Effector CD4-positive, alpha-beta T cell (primary cell): ENCODE measurements at places on chromosomes 4 and X.
A peak's percentile ranks its signal among the peaks of the same experiment; 100 is the strongest.

GRCh38 chrX:144840616-144841015 is 406.7 kb upstream of the SPANXN1 start:
- DNase-seq: no peak

- no peak for DNase-seq
Observed at GRCh38 chr4:8882239-8882638, 10.6 kb upstream of the HMX1 start.

GRCh38 chrX:104156630-104157529 is at the start of gene SLC25A53:
SLC25A53 (minus strand) TSS chrX:104157009; CDS start chrX:104105257, 51,752 bp downstream.
- DNase-seq: peak; percentile 58

DNA sequence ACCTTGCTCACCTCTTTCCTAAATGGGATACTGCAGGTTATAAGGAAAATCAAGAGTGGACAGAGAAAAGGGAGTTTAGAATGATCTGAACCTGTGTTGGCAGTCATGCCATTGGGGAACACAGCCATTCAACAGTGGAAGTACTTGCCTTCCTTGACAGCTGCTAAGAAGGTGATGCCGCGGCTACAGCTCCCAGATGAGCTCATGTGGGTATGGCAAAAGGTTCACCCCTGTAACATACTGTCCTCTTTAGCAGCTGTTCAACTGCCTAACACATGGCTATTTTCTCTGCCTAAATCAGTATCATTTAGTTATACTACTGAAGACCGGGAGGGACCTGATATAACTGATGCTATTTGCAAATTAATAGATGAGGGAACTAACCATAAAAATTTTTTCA is 76.8 kb downstream of the DCHS2 start:
- no peak for DNase-seq

DNA sequence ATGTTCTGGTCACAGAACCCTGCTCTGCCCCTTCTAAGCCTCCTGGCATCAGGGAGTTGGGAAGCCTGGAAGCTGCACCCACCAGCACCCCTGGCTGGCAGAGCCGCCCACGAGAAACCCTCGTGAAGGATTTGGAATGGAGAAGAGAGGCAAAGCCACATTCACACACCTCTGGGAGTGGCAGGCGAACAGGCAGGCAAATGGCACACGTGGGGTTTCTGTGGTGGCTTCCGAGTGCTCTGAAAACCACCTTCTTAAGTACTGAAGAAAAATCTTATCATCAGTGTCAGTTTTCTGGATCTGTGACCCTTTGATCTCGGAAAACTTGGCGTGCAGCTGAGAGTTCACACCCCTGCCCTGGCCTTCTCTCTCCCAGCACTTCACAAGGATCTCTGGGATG is 442.2 kb upstream of the FRG1 start:
- no peak for DNase-seq

- DNase-seq: peak; percentile 2
Observed at GRCh38 chr4:40856840-40857362, 107.1 kb downstream of the NSUN7 start.

DNA sequence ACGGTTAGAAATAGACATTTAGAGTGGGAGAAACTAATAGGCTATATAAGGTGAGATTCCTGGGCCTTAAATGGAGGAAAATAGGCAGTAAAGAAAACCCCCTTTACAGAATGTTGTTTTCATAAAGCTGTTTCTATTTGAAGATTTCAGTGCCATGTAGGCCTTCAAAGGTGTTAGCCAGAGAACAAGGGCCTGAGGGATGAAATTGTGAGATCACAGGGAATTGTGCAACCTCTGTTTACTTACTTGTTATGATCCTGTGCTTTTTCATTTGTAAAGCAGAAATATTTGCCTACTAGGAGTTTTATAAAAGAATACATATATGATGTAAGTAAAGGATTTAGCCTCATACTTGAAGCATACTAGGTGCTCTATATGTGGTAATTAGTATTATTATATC is 272.9 kb upstream of the ARX start:
- no peak for DNase-seq

DNA sequence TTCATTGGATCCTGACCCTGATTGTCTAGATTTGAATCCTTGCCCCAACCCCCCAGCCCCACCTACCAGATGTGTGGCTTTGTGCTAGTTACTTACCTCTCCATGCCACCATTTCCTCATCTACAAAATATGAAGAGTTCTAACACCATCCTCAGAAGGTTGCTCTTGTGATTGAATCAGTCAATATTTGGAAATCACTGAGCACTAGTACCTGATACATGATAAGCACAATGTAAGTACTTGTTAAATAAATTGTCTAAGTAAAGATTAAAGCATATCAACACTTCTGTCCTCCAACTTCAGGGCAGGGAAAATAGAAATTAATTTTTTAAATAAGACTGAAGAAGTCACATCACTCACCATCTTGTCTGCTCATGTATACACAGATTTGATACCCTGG is 249.6 kb upstream of the KLF3 start:
- no peak for DNase-seq

DNA sequence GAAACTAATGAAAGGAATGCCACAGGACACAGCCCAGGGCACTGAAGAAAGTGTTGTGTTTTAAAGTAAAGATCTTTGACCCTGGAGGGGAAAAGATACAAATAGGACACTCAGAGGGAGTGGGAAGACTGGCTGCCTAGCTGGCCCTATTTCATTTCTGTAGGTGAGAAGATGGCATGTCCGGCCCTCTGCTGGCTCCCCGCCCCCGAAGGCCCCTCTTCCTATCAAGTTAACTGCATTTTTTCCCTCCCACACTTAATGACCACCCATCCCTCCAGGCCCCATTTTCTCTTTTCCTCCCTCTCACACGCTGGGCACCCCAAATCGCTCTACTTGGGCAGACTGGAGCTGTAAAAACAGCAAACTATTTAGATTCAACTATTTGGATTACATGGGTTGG is 5.5 kb upstream of the TRIM75 start:
- no peak for DNase-seq

GRCh38 chr4:40990236-40990898 is 224.0 kb downstream of the APBB2 start:
- no peak for DNase-seq

DNA sequence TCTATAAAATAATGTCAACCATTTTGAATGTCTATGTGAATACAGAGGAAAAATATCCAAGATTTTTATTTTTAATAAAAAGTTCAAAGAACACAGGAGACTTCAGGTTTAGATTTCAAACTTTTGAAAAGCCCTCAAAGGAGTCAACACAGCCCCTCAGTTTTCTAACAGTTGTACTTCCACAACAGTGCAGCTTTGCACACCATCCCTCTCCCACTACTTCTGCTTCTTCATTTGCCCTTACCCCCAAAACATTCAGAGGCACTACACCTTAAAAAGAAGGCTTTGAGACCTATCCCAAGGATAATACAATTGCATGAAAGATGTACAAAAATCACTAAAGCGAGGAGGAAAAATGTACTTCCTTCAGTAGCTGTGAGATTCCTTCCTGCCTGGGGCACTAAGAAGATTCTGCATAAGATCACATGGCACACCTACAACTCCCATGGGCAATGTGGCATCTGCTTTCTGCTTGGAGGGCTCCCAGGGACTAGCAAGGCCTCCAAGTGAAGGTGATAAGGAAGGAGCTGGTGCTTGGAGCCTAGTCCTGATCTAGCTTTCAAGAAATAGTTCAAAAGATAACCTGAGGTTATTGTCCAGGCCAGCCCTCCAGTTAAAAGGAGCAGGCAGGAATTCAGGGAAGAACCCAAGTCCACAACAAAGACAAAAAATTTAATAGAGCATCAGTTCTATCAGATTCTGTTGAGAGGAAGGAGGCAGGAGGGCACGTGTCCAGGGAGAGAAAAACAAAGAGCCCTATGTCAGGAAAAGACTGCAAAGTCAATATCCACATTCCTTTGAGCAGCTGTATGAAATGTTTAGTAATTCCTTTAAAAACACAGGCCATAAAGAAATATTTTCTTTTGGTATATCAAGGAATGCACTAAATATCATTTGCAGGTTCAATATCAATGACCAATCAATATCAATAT is 19.1 kb downstream of the ARAP2 start:
- no peak for DNase-seq

- no peak for DNase-seq
Observed at GRCh38 chr4:79232540-79232939, 93.3 kb downstream of the NAA11 start.

DNA sequence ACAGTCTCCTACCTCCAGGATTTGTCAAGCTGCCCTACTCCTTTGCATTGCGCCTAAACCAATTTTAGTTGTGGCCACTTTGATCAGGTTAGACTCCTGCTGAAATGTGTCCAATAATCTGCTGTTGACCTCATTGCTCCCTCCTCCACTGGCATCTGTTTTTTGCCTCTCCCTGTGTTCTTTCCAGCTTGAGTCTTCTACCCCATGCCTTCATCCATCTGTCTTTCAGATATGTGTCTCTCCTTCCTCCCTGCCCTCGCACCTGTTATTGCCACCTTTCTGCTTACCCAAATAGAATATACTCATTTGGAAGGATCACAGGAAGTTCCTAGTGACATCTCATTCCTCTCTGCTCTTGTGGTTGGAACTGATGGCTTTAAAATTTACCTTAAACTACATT is 366.6 kb upstream of the CLNK start:
- no peak for DNase-seq
